ENCODE measurements at places on chromosomes 2 and 18.

DNA sequence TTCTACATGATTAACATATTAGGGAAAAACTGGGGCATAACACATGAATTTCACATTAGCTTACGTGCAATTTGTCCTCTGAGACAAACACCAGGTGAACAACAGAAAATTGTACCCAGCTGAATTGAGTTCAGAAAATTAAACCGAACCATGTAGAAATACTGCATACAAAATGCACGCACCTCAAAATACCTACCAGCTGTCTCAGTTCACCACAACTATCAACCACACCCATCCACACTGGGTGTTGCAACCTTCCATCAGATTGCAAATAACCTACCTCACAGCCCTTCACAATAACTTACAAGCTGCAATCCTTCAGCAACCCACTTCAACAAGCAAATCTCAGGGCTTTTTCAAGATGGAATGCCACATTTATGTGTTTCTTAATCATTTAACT, 55.9 kb downstream of the UNC50 start:
- no peak for DNase-seq

DNA sequence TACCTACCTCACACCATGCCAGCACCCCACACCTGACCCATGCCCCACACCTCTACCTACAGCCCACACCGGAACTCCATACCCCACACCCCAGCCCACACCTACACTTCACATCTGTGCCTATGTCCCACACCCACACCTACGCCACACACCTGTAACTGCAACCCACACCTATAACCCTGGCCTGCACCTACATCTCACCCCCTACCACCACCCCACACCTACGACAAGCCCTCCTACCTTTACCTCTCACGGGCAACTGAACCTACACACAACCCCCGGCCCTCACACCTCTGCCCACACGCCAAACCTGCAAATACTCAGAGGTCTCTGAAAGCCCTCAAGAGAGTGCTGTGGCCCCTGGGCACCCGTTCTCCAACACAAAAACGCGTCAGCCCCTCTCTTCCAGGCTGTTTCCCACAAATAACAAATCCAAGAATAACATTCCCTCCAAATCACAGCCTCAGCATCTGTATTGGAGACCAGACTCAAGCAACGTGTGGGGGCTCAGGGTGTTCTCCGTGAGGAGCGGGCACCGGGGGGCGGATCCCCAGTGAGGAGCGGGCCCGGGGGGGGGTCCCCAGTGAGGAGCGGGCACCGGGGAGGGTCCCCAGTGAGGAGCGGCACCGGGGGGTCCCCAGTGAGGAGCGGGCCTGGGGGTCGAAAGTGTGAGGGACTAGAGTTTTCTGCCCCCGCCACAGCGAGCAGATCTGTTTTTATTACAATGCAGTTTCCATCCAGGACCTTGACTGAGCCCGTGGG, 33.4 kb downstream of the SLC66A2 start:
- no peak for DNase-seq

DNA sequence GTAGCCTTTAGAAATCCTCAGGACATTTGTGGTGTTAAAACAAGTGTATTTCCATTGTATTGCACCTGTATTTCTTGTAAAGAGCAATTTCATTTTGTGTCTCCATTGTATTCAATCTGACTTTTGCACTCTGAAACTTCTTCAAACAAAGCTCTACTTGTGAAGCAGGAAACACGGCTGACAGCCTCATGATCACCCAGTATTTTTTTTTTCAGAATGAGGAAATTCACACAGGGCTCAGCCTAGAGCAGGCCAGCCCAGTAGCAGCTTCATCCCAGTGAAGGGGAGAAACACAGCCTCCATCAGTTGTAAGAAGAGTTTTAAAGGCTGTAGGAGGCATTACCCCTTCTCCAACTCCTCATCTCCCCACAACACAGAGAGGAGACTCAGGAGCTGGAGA, 175.9 kb upstream of the KLHL29 start:
- DNase-seq = no peak

DNA sequence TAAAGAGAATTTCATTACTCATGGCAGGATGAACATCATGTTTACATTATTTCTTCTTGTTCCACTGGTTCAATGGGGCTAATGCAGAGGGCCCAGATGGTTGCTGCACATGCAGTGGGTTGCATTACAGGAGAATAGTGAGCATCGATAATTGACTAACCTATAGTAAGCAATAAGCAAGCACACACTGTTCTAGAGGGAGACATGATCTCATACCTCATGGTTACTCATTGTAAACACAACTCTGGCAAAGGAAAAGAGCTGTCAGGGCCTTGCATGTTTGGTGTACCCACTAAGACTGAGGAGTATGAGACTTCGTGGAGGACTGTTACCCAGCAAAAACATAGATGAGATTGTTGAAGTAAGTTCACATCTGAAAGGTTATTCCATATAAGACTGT, 885.6 kb upstream of the VRK2 start:
- DNase-seq = no peak

GRCh38 chr18:35455926-35456763, 41.6 kb downstream of the INO80C start:
- no peak for DNase-seq

DNA sequence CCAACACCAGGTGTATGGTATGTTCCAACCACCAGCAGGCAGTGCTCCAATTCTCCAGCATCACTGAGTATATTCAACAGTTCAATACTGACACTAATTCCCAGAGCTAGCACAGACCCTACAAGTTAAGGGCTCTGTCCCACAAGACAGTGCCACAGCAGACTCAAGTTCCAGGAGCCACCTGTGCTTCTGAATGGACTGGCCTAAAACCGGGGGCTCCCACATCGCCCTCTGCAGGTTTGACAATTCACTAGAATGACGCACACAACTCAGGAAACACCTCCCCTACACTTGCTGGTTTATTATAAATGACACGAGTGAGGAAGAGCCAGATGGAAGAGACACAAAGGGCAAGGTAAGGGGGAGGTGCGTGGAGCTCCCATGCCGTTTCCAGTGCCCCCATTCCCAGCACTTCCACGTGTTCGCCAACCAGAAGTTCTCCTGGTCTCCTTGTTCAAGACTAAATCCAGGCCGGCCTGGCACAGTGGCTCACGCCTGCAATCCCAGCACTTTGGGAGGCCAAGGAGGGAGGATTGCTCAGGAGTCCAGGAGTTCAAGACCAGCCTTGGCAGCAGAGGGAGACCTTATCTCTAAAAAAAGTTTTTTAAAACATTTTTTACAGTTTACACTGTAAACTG, 12.2 kb upstream of the ATP6V1B1 start:
- DNase-seq = no peak

DNA sequence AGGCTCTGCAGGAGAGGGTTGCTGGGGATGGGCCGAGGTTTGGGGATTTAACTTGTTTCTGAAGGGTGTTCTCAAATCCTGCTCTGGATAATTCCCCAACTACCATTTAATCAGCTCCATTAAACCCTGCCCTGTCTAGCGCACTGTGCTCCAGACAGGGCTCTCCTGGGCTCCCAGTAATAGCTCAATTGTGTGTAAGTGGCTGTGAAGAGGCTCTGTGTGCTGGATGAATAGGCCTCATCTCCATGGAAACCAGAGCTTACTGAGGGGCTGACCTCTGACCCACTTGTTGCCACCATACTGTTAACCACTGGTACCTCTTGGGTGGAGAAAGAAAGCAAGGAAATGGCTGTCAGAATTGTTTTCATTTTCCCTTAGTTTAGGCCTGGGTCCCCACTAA, 92.9 kb downstream of the TGOLN2 start:
- DNase-seq = no peak

- no peak for DNase-seq
These were observed 35.7 kb upstream of the ALPP start for GRCh38 chr2:232342635-232343565.

DNA sequence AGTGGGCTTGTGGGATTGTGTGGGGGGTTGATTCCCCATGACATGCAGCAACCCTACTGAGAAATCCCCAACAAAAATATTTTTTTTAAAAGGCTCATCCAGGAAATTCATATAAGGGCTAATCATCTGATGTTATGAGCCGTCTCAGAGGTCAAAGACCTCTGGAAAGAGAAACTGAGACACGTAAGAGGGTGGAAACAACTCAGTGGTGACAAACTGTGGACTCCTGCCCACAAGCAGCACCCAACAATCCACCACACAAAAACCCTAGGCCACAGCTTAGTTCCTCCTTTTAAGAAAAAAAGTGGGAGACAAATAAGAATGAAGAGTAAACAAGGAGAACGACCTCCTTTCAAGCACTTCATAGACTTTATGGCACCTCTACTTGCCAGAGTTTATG, 1096.1 kb upstream of the NRXN1 start:
- no peak for DNase-seq

GRCh38 chr2:128236491-128237035, 82.1 kb downstream of the HS6ST1 start:
- no peak for DNase-seq

- no peak for DNase-seq
These were observed 2.3 kb downstream of the HES6 start for GRCh38 chr2:238237431-238238135.

GRCh38 chr2:12054956-12055618, 308.7 kb downstream of the LPIN1 start:
- no peak for DNase-seq

DNA sequence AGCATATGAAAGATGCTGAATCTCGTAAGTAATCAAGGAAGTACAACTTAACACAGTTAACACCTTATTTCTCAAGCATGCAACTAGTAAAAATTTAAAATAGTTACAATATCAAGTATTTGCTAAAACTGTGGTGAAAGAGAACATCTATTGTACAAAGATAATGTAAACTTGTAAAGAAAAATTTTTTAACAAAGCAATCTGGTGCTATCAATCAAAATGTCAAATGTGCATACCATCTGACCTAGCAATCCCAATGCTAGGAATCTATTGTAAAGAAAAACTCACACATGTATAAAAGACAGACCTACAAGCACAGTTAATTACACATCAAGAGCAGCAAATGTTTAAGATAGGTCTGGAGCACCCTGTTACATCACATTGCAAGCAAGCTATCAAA, 90.1 kb downstream of the SLC66A3 start:
- no peak for DNase-seq

DNA sequence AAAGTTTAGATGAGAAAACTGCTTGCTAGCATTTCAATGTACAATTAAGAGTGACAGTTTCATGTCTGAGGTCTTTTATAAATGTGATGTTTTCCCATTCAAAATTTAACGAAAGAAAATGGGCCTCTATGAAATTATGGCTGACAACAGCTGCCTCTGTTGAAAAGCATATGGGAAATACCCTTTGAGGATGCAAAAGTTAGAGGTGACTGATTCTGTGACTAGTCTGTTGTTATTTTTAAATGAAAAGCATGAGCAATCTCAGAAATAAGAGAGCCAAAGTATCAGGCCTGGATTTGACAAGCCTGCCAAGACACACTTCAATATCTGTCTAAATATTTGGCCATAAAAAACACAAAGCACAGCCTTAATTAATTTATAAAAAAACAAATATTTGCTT, 580.8 kb downstream of the ERBB4 start:
- no peak for DNase-seq

DNA sequence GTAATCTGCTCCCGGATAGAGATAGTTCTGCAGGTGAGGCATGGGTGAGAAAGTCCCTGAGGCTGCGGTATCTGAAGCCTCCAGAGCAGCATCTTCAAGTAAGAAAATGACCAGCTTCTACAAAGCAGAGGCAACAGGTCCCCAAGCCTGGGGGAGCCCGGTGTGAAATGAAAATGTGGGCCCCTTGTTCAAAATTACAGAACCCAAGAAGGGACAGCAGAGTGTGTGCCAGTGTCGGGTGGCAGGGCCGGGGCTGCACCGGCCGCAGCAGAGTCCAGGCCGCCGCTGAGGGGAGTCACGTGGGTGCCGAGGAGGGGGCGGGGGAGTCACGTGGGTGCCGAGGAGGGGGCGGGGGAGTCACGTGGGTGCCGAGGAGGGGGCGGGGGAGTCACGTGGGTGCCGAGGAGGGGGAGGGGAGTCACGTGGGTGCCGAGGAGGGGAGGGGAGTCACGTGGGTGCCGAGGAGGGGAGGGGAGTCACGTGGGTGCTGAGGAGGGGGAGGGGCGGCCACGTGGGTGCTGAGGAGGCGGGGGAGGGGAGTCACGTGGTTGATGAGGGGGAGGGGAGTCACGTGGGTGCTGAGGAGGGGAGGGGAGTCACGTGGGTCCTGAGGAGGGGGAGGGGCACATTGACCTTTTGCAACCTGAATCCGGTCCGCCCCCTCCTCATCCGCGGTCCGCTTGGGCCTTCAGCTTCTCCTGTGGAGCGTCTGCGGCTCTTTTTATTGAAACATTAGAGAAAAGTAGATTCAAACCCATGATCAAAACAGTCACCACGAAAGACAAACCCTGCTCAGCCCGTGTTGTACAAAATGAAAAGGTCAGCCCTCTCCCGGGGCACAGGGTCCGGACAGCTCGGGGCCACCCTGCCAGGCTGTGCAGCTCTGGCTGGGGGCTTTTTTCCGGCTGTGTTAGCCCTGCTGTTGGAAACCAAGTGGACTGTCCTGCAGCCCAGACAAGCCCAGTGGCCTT, 10.4 kb downstream of the COLEC11 start:
- no peak for DNase-seq

DNA sequence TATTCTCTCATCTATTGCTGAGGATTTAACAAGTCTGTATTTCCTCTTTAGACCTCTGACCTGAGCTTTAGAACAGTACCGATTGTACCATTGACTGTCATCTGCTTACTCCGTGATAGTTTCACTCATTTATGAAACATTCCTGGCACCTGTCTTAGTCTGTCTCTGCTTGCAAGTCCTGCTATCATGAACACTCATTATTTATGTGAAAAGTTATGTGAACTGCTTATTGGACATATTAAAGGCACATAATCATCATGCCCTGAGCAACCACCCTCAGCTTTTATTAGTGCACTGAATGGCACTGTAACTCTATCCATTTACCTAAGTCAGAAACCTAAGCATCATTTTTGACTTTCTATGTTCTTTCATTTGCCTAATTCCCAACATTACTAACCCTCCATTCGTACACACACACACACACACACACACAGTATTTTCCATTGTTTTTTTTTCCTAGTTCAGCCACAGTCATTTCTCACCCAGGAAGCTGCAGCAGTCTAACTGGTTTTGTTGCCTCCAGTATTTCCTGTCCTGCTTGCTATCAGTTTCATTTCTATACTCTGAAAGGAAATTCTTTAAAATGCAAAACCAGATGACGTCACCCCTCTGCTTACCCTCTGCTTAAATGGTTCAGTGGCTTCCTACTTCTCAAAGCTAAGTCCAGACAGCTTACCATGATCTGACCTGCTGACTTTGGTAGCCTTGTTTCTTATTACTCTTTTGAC, 146.1 kb downstream of the HAUS1 start:
- peak; percentile 10 for DNase-seq

DNA sequence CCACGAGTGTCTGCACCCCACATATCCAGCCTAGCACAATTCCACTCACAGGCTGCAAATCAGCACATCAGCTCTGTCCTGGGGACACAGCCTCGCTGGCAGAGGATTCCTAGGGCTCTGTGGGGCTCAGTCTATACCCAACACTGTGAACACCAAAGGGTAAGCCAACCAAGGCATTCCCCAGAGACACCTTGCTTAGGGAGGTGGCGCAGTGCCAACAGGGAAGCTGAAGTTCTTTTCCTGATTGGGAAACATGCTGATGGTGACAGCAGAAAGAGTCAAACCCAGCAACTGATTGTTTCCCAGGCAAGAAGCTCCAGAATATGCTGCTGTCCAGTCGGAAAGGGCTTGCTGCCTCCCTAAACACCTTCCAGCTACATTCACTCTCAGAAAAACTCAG, 55.8 kb downstream of the TTC32 start:
- no peak for DNase-seq

- no peak for DNase-seq
These were observed 162.5 kb downstream of the RAD51AP2 start for GRCh38 chr2:17355608-17356329.

GRCh38 chr2:30336978-30337841, 105.9 kb downstream of the LBH start:
- DNase-seq = peak; percentile 54

Measured in activated T-cell treated with anti-CD3 and anti-CD28 coated beads for 48 hours (primary cell).